Hematopoietic multipotent progenitor cell (in vitro differentiated cells): ENCODE measurements at places on chromosomes 12 and 14. TPM values are rescaled to one million over a fixed set of nuclear protein-coding genes. Genes with fewer than 3 reads are reported as not detected.

DNA sequence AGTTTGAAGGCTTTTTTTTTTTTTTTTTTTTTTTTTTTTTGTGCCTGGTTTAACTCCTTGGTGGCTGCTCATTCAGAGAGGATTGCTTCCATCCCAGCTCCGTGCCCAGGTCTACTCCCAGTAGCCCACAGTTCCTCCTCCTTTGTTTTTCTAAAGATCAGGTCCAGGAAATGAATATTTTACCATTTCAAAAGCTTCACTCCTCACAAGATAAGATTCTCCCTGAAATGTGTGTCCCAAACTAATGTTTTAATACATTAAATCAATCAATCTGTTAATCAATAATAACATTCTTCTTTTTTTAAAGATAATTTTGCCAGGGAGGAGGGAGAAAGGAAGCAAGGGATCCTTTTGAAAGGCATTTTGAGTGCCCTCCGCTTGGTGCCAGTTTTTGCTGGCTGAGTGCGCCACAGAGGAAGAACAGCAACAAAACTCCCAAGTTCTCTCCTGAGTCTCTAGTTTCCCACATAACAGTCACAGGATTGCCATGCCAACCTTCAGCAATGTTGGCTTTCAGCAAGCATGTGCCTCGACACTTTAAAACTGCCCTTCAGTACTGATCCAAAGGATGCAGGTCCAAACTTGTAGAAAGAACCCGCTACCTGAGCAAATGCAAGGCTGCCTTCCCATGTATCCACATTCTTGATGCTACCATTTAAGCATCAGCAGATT is 99.2 kb downstream of the RMST start:
- DNase-seq = no peak

SOCS4 gene
- total RNA-seq = 5.9 TPM

DNA sequence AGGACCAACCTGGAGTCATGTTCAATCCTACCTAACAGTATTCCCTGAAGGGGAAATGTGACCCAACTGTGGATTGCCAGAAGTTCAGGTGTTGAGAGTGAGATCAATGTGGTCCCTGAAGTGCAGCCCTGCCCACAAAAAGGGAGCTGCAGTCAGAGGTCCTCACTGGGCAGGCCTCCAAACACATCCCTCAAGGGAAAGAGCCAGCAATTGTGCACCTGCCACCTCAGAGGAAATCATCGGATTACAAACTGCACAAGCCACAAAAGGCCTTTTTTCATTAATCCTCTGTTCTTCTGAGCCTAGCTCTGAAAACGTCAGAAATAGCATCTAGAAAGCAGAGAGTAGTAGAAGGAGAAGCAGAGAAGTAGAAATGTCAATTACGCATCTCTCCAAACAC is 10.8 kb upstream of the MDM1 start:
- DNase-seq = no peak

- DNase-seq = no peak
These were observed 127.0 kb downstream of the TSPAN9 start for GRCh38 chr12:3204143-3204542.

DNA sequence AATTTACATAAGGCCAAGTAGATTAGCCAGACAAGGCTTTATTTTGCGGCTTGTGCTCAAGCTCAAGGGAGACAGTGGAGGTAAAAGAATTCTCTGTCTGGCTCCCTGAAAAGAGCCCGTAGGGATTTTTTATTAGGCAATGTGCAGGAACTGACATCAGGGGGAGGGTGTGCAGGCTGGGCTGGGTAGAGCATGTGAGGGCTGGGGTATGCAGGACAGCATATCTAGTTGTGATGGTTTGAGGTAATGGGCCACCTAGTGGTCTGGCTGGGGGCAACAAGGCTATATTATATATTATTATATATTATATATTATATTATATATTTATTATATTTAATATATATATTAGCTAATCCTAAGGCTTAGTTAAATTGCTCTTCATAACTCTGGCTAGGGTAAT is 102.1 kb downstream of the TMEM117 start:
- no peak for DNase-seq

GRCh38 chr12:18468246-18469075 is 207.1 kb downstream of the PIK3C2G start:
- no peak for DNase-seq

DNA sequence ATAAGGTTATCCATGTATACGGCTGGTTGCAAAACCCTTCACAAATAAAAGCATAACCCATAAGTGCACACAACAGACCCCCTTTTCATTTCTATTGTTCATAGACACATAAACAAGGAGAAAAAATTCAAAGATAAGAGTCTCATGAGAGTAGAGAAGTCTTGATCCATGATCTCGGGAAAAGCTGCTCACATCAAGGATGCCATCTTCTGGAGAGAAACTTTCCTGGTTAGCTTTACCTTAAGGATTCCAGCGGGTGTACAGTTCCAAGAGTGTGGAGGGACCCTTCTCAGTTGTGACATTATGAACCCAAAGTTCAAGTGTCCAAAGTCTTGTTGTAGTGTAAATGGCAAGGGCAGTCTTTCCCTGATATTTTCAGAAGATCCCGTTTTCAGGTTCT is 144.5 kb downstream of the LLPH start:
- DNase-seq = no peak

DNA sequence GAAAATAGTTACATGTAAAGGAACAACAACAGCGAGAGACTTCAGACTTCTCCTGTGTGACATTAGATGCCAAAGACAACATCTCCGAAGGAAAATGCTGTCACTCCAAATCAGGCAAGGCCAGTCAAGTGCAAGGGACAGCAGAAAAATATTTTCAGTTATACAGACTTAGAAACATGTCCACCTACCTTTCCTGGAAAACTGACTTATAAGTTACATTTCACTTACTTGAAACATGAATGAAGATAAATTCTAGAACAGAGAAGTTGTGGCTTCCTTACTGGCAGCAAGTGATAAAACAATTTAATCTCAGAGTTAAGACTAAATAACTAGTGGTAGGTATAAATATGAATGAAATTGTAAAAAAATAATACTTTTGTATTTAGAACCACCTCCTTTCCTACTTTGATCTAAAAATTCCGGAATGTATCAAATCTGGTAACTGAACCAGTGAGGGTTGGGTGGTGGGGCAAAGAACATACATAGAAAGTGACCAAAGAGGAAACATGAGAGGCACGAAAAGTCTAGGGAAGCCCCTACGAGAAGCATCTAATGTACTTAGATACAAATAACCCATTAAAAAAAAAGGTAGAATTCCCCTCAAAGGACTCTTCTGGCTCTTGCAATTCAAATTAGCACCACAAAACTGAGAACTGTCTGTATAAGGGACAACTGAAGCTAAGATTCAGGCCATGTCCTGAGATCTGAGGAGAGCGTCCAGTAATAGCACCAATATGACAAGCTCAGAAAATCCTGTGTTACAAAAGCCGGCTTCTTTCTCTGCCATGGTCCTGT is 21.2 kb downstream of the MTHFD1 start:
- DNase-seq = no peak

DNA sequence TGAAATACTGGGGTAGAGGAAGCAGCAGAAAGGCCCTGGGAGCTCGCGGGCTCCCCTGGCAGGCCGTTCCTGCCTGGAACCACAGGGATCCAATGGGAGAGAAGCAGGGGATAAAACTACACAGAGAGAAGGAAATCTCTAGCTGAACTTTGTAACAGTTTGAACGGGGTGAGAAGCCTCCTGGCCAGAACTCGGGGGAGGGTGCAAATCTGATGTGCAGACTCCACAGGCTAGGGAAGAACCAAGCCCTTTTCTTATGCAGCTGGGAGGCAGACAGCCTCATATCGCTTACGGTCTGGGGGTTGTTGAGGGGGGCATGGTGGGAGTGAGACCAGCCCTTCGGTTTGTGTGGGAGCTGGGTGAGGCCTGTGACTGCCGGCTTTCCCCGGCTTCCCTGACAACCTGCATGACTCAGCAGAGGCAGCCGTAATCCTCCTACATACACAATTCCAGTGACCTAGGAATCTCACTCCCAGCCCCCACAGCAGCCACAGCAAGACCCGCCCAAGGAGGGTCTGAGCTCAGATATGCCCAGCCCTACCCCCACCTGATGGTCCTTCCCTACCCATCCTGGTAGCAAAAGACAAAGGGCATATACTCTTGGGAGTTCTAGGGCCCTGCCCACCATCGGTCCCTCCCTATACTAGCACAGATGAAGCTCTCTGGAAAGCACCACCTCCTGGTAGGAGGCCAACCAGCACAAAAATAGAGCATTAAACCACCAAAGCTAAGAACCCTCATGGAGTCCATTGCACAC is 143.0 kb downstream of the TMTC1 start:
- DNase-seq = no peak

DNA sequence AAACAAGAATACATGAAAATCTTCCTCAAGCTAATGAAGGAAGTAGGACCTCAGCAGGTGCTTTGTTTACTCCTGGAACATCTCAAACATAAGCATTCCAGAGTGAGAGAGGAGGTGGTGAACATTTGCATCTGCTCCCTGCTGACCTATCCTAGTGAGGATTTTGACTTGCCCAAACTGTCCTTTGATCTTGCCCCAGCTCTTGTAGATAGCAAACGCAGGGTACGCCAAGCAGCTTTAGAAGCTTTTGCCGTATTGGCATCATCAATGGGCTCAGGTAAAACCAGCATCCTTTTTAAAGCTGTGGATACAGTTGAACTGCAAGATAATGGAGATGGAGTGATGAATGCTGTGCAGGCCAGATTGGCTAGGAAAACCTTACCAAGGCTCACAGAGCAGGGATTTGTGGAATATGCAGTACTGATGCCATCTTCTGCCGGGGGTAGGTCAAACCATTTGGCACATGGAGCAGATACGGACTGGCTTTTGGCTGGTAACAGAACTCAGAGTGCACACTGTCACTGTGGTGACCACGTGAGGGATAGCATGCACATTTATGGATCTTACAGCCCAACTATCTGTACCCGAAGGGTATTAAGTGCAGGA is 1.9 kb downstream of the TOGARAM1 start:
- DNase-seq = no peak
